Stimulated activated CD8-positive, alpha-beta memory T cell treated with anti-CD3 and anti-CD28 coated beads, Interleukin-4, amount 100 ng/mL, for 1 hour (primary cell): ENCODE measurements at places on chromosomes 13 and 19.

DNA sequence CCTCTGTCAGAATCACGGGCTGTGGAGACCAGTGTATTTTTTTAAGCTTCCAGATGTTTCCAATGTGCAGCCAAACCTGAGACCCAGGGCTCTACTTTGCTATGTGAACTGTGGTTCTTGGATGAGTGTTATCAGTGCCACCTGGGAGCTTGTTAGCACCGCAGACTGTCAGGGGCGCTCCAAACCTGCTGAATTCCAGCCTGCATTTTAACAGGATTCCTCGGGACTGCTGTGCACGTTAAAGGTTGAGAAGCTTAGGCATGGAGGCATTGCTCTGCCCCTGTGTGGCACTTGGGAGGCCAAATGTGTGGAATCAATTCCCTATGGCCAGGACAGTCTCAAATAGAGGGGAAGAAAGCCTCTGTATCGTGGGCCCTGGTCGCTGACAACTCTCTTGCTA is 80.3 kb downstream of the ANKRD10 start:
- DNase-seq = no peak

DNA sequence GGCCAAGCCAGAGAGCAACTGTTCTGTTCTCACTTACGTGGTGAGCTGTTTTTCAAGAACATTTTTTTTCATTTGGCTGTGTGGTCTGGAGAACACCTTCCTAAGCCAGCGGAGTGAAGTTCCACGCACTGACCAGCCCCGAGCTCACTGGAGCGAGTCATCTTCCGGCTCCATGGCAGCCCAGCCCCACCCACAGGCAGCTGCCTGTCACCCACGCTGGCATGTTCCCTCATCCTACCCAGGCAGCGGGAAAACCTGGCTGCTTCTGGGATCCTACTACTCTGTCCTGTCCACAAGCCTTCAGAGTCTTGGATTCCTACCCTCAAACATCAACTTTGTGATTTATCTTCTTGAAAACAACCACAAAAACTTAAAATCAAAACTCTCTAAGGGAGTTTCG is 76.2 kb downstream of the GGACT start:
- no peak for DNase-seq

- DNase-seq = peak; percentile 46
Observed at GRCh38 chr19:4059891-4060620, 6.6 kb downstream of the ZBTB7A start.

DNA sequence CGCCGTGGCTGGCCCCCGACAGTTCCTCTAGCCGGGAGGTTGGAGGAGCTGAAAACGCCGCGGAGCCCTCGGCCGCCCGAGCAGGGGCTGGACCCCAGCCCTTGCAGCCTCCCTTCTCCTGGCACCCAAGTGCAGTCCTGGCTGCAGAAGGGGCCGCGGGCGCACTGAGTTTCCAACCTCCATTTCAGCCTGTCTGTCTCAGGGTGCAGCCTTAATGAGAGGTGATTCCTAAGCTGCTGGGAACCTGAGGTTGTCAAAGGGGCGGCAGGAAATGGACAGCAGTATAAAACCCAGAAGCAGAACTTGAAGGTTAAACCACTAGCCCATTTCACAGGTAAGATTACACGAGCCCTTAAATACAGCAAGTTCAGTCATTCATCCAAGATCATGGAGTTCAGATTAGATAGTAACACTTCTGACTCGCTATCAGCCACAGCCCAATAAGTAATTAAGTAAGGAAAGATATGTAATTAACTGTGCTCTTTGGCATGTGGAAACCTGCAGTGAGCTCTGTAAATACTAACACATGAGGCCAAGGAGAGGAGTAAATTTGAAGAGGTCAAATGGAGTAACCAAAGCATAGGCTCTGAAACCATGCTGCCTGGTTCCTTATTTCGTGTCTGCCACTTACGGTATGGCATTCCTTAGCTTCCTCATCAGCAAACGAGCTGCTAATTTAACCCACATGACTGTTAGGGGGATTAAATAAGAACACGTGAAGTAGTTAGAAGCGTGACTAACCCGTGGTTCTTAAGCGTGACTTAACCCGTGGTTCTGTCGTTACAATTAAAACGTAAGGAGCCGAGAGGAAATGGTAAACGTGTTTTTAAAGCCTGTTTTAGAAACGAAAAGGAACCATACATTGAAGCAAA is 686 bp downstream of the SETDB2 start:
- no peak for DNase-seq

DNA sequence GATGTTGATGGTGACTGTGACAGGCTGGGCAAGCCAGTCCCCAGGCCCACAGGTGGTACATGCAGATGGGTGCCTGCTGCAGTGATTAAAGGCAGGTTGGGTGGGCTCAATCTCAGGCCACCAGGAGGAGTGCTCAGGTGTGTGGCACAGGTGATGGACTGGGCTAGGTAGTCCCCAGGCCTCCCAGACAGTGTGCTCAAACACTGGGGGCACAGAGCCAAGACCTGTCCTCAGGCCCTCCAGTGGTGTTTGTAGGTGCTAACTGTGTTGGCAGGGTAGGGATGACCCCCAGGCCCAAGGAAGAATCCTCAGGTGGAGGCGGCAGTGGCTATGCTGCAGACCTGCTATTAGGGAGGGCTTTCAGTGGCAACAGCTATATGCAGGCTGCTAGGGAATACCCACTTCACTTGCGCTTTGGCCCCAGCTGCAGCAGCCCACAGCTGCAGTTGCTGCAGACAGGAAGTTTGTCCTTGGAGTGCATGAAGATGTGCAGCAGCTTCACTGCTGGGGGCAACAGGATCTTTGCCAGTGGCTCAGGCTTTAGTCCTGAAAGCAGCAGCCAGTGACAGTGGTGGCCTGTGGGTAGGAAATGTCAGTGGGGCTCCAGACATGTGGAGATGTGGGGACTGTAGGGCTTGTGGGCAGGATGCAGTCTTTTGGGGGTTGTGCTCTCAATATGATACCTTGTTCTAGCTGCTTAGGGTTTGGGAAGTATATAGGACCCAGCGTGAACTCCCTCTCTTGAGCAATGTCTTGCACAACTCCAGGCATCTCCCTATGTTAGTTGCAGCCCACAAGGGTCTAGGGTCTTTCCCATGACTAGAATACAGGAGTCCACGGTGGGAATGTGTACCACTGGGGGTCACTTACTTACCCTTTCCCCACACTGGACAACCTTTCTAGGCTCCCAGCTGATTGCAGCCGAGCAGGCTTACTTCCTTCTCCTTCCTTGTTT is 54.1 kb upstream of the MLNR start:
- DNase-seq = no peak

DNA sequence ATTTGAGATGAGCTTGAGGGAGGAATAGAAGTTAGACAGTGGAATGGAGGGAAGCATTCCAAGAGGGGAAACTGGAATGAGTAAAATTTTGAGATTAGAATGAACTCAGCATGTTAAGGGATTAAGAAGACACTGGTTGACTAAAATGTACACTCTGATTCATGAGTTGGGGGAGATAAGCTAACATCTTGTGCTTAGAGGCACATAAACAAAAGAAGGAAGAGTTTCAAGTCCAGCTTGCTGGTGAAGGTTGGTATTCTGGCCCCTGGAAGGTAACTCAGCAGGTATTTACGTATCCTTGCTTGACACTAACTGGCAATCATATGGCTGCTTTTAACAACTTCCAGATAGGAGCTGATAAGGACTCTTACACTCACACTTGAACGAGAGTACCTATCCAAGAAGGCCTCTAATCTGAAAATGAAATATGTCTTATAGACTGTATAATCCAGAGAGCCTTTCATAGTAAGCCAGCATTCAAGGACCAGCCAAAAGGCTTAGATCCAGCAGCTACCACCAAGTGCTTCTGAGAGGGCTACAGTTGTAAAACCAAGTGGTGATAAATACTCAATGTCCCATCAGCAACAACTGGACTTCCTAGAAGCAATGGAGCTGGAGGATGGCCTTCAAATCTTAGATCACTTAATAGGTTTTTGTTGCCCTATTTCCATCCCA is 149.7 kb upstream of the SERP2 start:
- DNase-seq = no peak

GRCh38 chr19:31952693-31953092 is 392.7 kb upstream of the ZNF507 start:
- no peak for DNase-seq

DNA sequence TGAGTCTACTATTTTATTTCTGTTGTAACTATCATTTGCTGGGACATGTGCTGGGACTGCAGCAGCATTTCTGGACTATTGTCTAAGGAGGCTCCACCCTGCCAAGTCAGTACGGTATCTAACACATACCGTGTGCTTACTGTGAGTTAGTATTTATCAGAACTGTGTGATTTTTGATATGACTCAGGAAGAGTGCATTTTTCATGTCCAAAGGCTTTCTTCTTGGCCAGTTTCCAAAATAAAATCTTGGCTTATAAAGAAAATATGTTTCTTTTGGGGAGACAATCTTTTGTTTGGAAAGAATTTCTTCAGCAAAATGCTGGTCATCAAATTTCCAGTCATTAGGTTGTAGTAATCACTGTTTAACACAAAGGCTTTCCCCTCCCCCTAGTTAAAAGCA is 11.6 kb downstream of the PARP4 start:
- DNase-seq = no peak

DNA sequence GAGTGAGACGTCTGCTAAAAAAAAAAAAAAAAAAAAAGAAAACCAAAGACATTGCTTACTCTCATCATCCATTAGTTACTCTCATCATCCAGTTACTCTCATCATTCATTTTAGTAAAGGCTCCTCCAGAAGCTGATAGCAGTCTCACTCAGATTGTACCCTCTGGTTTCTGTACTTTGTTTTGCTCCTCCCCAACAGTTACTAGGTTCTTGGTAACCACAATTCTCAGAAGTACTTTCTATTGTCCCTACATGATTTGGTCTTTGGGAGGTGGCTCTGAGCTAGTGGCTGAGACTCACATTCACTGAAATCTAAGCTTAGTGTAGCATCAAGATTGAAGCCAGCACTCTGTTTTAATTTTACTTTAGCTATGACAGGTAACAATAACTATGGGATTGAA is 14.3 kb downstream of the ERICH4 start:
- no peak for DNase-seq

- DNase-seq = no peak
Observed at GRCh38 chr19:50191216-50191615, 12.2 kb upstream of the MYH14 start.

GRCh38 chr13:26202365-26202972 is 19.6 kb downstream of the RNF6 start:
- DNase-seq = no peak

DNA sequence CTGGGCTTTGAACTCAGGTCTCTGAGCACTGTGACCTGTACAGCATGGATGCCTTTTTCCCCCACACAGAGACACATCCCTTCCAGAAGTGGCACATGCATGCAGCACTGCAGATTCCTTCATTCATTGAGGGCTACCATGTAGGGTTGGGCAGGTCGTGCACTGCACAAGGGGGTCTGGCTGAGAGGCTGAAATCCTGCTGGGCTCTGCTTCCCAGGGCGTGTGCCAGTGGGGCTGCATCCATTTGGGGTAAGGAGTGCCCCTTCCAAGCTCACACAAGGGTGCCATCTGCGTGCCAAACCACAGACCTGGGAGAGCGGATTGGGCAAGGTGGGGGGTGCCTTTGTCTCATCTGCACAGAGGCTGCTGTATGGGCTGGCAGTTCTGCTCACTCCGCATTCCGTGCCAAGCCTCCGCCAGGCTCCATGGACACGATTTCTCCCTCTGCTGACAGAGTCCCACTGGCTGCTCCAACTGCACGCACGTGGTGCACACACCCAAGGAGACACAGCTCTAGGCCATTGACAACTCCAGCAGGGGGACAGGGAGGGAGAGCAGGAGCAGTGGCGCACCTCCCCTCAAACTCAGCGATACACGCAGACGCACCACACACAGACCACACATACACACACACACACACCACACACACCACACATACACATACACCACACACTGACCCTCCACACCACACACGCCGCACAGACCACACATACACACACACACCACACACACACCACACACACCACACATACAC is 4.5 kb upstream of the SHISA7 start:
- DNase-seq = no peak

GRCh38 chr13:40205771-40206240 is 460.6 kb downstream of the FOXO1 start:
- no peak for DNase-seq

DNA sequence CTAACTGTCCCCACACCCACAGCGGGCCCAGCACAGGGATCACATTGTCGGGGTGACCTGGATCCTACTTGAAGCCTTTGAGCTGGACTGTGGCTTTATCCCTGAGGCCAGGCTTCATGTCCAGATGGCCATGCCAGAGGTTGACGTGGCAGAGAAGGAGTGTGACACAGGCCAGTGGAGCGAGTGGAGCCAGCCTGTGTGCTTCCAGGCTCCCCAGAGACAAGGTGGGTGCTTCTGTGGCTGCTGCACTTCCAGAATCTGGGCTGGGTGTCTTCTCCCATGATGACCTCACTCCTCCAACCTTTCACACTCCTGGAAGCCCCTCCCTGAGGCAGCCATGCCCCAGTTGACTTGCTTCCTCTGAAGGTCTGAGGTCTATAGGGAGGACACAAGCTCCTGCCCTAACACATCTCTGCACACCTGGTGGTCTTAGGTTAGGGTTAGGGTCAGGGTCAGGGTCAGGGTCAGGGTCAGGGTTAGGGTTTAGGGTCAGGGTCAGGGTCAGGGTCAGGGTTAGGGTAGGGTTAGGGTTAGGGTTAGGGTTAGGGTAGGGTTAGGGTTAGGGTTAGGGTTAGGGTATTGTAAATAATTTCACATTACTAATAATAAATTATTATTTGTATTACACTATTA is 13.1 kb upstream of the MZF1 start:
- DNase-seq = no peak

- no peak for DNase-seq
Observed at GRCh38 chr13:98563071-98563470, 13.8 kb downstream of the STK24 start.

DNA sequence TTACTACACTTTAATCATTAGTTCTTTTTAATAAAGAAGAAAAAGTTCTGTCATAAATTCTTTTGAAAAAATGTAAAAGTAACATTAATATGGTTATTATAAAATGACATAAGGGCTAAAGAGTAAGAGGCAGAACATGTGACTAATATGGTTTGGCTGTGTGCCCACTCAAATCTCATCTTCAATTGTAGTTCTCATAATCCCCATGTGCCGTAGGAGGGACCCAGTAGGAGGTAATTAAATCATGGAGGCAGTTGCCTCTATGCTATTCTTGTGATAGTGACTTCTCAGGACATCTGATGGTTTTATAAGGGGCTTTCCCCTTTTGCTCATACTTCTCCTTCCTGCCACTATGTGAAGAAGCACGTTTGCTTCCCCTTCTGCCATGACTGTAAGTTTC is 104.5 kb downstream of the UGGT2 start:
- no peak for DNase-seq

DNA sequence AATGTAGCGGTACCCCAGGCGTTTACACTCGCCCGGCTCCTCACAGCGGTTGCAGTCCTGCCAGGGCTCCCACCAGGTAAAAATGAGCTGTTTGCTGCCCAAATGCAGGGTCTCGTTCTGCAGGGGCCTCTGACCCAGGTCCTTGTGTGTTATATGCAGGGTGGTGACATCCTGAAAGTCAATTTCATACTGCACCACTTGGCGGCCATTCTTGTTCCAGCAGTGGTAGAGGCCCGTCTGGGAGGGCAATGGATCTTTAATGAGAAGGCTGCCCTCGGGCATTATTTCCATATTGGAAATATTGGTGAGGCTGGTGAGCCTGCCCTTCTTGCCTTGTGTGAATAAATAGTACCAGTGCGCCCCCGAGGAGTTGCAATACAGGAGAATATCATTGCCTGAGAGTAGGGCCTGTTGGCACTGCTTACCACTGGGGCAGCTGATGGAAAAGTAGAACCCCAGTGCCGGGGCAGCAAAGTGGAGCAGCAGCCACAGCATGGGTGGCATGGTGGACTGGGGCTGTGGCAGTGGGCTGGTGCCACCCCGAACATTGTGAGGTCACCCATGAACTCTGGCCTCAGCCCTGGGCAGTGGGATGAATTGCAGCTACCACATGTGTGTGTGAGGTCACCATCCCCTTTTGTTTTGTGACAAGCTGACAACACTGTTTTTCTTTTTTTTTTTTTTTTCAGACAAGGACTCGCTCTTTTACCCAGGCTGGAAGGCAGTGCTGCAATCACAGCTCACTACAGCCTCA is at the start of gene FAM187B:
FAM187B (minus strand) TSS at position 563 of the 754 bp plus-strand sequence; CDS start at position 504, 59 bp downstream.
- no peak for DNase-seq
